Endothelial cell (in vitro differentiated cells): ENCODE measurements at places on chromosomes 11 and 22.

GRCh38 chr11:57255618-57256017 lies 18.6 kb upstream of the APLNR start:
- H3K4me3 ChIP-seq: no peak overlapping the region
- no peak overlapping the region for H3K27ac ChIP-seq

DNA sequence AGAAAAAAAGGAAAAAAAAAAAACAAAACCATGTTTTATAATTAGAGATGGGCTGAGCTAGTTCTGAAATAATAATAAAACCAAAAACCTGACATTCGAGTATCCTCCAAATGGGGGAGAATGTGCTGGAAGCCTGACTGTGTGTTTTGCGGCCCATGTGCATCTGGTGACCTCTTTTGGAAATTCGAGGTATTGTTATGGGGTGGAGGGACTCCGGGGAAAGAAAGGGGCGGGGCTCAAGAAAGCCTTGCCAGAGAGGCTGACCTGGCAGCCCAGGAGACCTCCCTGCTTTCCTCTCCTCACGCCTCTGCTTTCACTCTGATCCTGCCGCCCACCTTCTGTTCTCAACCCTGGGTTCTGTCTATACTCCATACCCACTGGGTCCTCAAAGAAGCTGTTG lies 72.9 kb downstream of the CTTN start:
- H3K4me3 ChIP-seq: no peak overlapping the region
- peaks cover 2% of the 10 kb centered on the region for H3K27me3 ChIP-seq
- DNase-seq: peak; percentile 65
- H3K4me1 ChIP-seq: no peaks in the 10 kb centered on the region

DNA sequence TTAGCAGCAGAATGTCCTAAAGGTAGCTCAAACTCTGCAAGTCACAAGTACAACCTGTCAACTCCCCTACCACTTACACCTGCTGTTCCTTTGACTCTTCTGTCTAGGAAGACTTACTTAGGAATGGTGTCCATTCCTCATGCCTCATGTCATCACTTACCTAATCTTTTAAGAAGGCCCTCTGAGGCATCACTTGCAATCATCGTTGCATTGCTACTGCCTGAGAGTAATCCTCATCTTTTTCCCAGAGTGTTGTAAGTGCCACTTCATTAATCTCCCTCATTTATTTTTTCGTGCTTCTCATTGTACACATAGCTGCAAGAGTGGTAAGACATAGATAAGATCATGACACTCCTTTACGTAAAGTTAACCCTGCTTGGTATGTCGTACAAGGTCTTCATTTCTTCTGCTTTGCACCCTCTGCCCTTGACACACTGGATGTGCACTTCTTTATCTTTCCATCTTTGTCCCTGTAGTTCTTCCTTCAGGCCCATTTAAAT lies 54.6 kb downstream of the SFI1 start:
- no peaks in the 10 kb centered on the region for H3K27me3 ChIP-seq
- no peak overlapping the region for H3K4me3 ChIP-seq
- no peak overlapping the region for H3K27ac ChIP-seq
- no peak for DNase-seq
- H3K36me3 ChIP-seq: peaks cover 4% of the 10 kb centered on the region

DNA sequence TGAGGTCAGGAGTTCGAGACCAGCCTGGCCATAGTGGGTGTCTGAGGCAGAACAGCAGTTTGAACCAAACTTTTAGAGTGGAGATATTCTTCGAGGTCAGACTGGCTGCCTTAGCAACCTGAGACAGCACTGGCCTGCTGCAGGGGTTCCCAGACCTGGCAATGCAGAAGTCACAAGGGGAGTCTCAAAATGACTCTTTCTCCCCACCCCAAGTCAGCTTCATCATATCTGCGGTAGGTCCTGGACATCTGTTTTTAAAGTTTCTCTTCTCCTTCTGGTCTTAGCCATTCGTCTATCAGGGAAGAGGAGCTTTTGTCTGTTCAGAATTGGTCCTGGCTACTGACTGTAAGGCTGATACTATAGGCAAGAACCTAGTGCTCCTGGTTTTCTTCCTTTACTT lies 14.5 kb upstream of the CLMP start:
- peaks cover 3% of the 10 kb centered on the region for H3K27me3 ChIP-seq
- H3K36me3 ChIP-seq: no peaks in the 10 kb centered on the region
- no peak for DNase-seq
- H3K27ac ChIP-seq: no peak overlapping the region
- no peak overlapping the region for H3K4me3 ChIP-seq
- peaks cover 8% of the 10 kb centered on the region for H3K4me1 ChIP-seq

- DNase-seq: no peak
- H3K27ac ChIP-seq: no peak overlapping the region
- no peaks in the 10 kb centered on the region for H3K36me3 ChIP-seq
- peaks cover 10% of the 10 kb centered on the region for H3K4me1 ChIP-seq
- H3K4me3 ChIP-seq: no peak overlapping the region
These were observed 433.2 kb downstream of the SOX6 start for GRCh38 chr11:15923183-15923582.

- no peak overlapping the region for H3K4me3 ChIP-seq
- peaks cover 2% of the 10 kb centered on the region for H3K27me3 ChIP-seq
- no peak for DNase-seq
- H3K4me1 ChIP-seq: peaks cover 9% of the 10 kb centered on the region
- H3K36me3 ChIP-seq: no peaks in the 10 kb centered on the region
These were observed 197.2 kb downstream of the TENM4 start for GRCh38 chr11:79243422-79244210.

DNA sequence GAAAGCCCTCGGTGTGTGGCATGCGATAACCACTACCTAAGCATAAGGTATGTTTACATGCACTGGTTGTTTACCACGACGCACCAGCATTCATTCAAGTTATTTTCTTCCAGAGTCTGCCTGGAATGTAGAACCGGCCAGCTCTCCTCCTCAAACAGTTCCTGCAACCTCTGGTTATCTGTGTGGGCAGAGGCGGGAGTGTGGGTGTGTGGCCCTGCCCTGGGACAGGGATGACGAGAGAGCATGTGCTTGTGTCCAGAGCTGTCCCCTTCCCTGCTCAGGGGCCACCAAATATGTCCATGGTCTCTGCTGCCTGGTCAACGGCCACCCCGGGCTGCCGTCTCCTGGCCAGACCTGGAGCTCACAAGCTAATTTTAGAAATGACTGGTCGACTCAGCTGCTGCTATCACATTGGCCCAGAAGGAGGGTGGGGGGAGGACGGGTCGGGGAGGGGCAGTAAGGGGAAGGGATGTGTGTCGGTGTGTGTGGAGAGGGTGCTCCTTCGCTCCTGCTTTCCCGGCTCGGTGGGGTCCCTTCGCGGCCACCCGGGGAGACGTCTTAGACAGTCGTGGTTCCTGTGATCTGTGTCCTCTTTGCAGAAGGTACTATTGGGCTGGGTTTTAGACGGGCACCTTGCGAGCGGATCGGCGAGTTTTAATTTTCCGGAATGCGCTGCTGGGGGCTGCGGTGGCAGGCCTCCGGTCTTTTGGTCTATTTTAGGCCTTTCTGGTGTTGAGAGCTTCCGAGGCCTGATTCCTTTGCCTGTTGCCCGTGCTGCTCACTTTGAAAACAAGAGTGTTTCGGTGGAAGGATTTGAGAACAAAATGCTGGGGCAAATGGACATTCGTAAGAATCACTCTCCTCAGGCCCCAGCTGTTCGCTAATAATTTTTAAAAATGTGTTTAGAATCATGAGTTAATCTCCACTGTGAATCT lies at the start of gene MYO18B:
TSS of gene MYO18B (plus strand) at position 497 of the 935 bp plus-strand sequence. CDS start 18,905 bp downstream, outside the sequence.
- DNase-seq: no peak
- H3K4me3 ChIP-seq: no peak within 1 kb of the TSS
- peaks cover 3% of the 10 kb centered on the region for H3K27me3 ChIP-seq
- H3K27ac ChIP-seq: no peak within 1 kb of the TSS
- no peaks in the 10 kb centered on the region for H3K36me3 ChIP-seq
- no peaks in the 10 kb centered on the region for H3K4me1 ChIP-seq

DNA sequence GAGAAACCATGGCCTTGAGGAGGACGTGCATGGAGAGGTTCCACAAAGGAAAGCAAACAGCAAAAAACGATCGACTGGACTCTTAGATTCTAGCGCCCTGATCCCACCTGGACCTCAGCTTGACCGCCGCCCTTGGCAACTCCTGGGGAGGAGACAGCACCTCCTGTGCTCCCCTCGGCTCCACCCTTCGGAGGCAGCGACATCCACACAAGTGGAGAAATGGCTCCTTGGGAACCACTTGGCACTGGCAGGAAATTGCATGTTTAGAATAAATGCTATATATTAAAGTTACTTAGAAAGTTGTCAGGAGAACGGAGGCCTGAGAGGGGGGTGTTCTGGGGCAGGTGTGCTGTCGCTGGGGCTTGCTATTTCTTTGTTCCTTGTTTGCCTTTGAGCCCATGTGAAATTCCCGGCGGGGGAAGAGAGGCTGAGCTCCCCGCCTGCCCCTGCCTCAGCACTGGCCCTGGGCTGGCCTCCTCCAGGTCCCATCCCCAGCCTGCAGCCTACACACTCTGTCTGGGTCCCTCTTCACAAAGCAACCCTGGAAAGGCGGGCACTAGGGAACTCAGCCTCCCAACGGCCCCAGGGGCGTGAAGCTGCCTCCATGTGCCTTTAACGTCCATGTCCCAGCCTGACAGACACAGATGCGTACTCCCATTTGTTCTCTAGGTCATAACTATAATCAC lies 395.3 kb downstream of the BRD1 start:
- H3K27me3 ChIP-seq: peaks cover 2% of the 10 kb centered on the region
- no peak overlapping the region for H3K4me3 ChIP-seq
- H3K4me1 ChIP-seq: no peaks in the 10 kb centered on the region
- no peak overlapping the region for H3K27ac ChIP-seq
- H3K36me3 ChIP-seq: no peaks in the 10 kb centered on the region

GRCh38 chr11:65873318-65874156 lies 937 bp upstream of the EFEMP2 start:
- H3K27ac ChIP-seq: peak overlapping the region; percentile 82
- H3K27me3 ChIP-seq: peaks cover 30% of the 10 kb centered on the region
- H3K4me1 ChIP-seq: peaks cover 35% of the 10 kb centered on the region
- H3K4me3 ChIP-seq: peak overlapping the region; percentile 97

- no peak for DNase-seq
- no peak overlapping the region for H3K4me3 ChIP-seq
- H3K27me3 ChIP-seq: no peaks in the 10 kb centered on the region
- H3K36me3 ChIP-seq: peaks cover 6% of the 10 kb centered on the region
- H3K4me1 ChIP-seq: no peaks in the 10 kb centered on the region
- H3K27ac ChIP-seq: peak overlapping the region; percentile 48
These were observed 32.4 kb downstream of the CREB3L1 start for GRCh38 chr11:46309814-46310259.

DNA sequence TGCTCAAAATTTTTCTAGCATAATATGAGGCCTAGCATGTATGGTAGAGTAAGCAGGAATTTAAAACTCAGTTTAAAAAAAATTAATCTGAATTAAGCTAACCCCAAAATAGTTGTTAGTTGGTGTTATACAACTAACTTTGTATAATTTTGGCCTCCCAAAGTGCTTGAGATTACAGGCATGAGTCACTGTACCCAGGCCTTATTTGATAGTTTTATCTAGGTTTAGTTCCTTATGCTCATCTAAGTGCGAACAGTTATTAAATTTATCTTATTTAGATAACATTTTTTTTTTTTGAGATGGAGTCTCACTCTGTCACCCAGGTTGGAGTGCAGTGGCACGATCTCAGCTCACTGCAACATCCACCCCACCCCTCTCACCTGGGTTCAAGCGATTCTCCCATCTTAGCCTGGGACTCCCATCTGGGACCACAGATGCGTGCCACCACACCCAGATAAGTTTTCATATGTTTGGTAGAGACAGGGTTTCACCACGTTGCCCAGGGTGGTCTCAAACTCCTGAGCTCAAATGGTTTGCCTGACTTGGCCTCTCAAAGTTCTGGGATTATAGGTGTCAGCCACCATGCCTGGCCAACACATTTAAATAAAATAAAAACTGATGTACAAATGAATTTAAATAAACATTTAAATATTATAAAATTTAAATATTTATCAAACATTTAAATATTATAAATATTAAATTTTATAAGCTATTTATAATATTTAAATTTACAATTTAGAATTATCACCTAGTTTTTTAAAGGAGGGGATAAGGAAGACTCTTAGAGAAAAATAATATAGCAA lies 7.5 kb downstream of the IL18 start:
- H3K36me3 ChIP-seq: no peaks in the 10 kb centered on the region
- H3K27me3 ChIP-seq: no peaks in the 10 kb centered on the region
- DNase-seq: no peak
- H3K4me1 ChIP-seq: peaks cover 6% of the 10 kb centered on the region

DNA sequence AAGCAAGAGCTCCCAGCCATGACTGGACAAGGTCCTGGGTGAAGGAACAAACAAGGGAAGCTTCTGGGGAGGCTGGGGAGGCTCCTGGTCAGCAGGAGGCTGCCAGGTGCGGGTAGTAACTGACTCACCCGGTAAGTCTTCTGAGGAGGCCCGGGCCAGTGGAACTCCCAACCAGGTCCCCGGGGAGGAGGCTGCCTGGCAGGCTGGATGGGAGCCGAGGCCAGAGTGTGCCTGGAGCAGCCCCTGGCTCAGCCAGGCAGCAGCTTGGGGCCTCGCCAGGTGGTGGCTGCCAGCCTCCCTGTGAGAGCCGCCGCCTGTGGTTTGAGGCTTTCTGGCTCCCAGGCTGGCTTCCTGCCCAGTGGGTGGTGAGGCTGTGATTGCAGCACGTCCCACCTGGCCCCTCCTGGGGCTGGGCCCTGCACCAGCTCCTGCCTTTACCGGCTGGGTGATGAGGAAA lies 46.2 kb downstream of the IGF2 start:
- no peaks in the 10 kb centered on the region for H3K4me1 ChIP-seq
- DNase-seq: no peak
- H3K4me3 ChIP-seq: no peak overlapping the region
- H3K27me3 ChIP-seq: peaks cover 16% of the 10 kb centered on the region

DNA sequence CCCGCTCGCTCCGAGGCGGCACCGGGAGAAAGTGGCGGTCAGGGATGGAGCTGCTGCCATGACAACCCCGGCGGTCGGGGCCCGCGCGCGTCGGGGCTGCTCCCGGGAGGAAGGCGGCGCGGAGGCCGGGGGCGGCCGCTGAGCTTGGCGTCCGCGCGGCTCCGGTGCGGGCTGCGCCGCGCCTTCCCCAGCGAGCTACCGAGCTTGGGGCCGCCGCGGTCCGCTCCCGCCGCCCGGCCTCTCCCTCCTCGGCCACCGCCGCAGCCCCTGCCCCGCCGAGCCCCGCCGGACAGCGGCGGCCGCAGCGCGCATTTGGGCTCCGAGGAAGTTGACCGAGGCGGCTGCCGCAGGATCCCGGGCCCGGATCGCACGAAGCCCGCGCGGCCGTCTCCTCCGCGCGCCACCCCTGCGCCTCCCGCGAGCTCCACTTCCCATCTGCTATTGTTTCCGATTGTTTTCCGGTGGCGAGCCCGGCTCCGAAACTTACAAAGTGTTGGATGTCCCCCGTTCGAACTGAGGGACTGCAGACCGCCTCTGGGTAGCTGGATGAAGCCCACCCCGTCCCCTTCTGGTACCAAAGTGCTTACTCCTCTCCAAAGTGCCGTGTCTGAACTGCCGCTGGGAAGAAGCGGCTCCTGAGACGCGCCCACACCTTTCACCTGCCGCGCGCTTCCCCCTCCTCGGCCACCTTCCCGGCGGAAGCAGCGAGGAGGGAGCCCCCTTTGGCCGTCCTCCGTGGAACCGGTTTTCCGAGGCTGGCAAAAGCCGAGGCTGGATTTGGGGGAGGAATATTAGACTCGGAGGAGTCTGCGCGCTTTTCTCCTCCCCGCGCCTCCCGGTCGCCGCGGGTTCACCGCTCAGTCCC lies 540.3 kb downstream of the NTM start:
- no peak overlapping the region for H3K27ac ChIP-seq
- peak; percentile 57 for DNase-seq

GRCh38 chr22:20867179-20868024 lies 8.6 kb downstream of the SNAP29 start:
- peaks cover 5% of the 10 kb centered on the region for H3K36me3 ChIP-seq
- H3K27ac ChIP-seq: peak overlapping the region; percentile 67
- peak overlapping the region; percentile 65 for H3K4me3 ChIP-seq
- peak; percentile 19 for DNase-seq

GRCh38 chr11:2143799-2144543 lies 4.8 kb upstream of the IGF2 start:
- H3K4me1 ChIP-seq: peaks cover 3% of the 10 kb centered on the region
- H3K36me3 ChIP-seq: no peaks in the 10 kb centered on the region
- H3K4me3 ChIP-seq: no peak overlapping the region
- no peak for DNase-seq
- no peak overlapping the region for H3K27ac ChIP-seq
- peaks cover 30% of the 10 kb centered on the region for H3K27me3 ChIP-seq
